ENCODE measurements at places on chromosomes 11 and 22.

DNA sequence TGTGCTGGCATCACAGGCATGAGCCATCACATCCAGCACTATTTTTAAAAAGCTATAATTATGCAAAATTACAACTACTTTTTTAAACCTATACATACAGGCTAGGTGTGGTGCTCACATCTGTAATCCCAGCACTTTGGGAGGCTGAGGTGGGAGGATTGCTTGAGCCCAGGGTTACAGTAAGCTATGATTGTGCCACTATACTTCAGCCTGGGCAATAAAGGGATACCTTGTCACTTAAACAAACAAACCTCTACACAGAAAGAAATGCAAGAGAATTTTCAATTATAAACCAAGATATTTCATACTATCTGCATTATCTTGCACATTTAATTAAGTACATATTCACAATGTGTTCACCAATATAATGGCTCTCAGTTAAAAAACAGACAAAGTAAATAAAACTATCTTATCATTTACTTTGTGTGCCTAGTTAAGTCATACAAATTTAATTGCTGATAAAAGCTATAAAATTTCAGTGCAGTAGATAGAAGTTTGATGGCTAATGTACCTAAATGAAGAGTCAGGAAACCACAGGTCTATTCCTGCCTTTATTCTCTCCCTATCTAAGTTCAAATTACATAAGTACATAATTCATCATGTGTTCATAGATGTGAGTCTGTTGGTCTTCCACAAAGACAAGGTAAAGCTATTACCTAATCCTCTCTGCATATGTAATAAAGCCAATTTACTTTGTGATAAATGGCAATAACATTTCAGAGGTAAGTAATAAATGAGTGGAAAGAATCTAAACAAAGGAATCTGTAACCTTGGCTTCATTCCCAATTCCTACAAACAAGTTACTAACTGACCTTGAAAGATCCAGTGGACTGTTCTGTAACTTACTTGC is 9.0 kb upstream of the RDX start:
- DNase-seq, result peak; percentile 77

DNA sequence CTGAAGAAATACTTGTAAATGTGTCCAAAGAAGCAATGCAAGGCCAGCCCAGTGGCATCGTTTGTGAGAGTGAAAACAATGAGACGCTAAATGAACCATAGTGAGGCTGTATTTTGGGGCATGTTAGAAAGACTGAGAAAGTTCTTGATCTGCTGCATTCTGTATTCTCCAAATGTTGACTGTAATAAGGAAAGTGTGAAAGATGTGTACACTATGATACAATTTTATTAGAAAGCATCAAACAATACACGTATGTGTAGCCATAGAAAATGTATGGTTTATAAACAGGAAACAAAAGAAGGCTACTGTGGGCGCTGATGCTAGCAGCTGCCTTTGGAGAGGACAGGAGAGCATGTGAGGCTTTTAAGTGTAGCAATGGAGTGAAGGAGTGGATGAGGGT is 233.5 kb upstream of the E2F8 start:
- DNase-seq, result no peak

DNA sequence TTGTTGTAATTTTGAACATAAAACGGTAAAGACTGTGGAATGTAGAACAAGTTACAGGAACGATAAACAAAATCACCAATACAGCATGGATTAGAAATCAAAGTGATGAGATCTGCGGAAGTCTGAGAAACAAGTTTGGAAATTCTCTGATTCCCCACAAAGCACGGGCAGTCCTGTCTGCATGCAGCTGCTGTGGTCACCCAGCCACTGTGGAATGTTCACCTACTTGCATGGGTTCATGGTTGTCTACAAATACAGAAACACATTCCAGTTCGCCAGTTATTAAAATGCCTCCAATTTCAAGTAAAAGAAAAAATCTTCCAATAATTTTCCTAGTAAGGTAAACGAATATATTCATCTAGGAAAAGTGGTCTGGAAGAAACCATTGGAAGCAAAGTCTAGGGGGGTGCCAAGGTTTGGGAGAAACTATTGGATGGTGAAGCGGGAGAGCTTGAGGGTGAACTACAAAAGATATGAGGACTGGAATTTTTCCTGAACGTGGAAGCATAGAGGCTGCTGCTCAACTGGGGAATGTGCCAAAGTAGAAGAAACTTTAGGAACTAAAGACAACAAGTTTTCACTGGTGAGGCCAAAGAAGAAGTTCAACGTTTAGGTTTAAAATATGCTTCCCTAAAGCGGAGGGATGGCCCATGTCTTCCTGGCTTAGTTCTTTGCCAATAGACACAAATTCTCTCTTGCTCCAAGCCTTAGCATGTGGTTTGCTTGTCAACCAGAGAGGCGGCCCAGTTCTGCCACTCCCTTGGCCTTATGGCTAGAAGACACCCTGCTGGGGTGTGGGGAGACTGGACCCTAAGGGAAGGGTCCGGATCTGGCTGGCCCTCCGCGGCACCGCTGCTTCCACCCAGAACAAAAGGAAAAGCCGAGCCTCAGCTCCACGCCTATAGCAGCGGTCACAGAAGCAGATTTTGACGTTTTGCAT is 70.2 kb downstream of the CTTN start:
- DNase-seq, result no peak

DNA sequence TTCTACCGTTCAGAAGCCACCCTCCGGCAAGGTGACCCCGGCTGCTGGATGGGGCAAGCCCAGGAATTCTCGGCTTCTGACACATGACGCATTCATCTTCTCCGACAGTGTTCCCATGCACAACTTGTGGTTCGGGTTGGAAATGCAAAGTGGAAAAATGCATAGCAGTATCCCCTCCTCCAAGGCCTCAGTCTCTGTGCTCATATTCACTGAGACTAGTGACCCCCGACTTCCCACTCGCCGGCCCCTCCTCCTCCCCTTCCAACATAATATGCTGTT is 70.0 kb upstream of the NTM start:
- DNase-seq, result no peak

GRCh38 chr11:94788396-94788795 is 20.2 kb downstream of the AMOTL1 start:
- no peak for DNase-seq

- peak; percentile 54 for DNase-seq
These were observed 162.6 kb downstream of the BUD13 start for GRCh38 chr11:116610190-116610589.

DNA sequence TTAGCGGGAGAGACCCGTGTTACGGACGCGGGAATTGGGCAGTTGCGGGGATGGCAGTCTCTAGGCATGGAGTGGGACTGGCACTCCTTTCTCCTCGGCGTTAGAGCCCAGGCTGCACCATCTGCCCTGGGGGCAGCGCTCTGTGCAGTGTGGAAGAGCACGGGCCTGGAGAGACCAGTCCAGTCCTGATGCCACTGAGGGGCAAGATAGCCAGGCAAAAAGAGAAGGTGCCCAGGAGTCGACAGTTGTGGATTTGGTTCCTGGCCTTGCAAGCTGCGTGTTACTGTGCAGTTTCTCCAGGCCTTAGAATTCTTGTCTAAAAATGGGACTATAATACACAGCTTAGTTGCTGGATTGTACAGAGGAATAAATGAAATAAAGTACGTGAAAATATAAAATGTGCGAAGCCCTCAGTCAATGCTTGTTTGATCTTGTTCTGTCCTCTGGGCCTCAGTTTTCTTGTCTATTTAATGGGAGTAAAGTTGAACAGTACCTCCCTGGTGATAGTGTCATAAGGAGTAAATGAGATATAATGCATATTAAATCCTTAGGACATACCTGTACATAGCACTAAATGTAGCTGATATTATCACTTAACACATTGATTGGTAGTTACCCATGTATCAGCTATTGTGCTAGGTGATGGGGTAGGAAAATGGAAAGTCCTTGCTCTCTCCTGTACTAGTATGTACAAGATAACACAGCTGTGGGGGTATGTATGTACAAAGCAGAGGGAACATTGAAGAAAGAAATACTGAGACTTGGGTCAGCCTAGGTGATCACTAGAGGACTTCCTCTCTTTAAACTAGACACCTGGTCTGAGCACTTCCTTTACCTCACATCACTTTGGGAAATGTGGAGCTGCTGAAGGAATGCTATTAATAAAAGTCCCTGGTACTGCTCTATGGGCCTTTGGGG is 1.2 kb downstream of the ATXN10 start:
- DNase-seq, result no peak

Measured in NCI-H774 (cell line).